ENCODE measurements at places on chromosomes 3 and 15. TPM values are rescaled to one million over a fixed set of nuclear protein-coding genes. Genes with fewer than 3 reads are reported as not detected.
A peak's percentile ranks its signal among the peaks of the same experiment; 100 is the strongest.

ACKR4 gene
- 24.4 TPM for polyA plus RNA-seq

CD80 gene
- polyA plus RNA-seq = 0.21 TPM

DTWD1 gene
- polyA plus RNA-seq = 7.8 TPM

TMEM108 gene
- 0.94 TPM for polyA plus RNA-seq

TEX9 gene
- 6.7 TPM for polyA plus RNA-seq

KLF15 gene
- 0.45 TPM for polyA plus RNA-seq

LTK gene
- 48.4 TPM for polyA plus RNA-seq

ACOX2 gene
- polyA plus RNA-seq = 109 TPM

ATP10A gene
- polyA plus RNA-seq = not detected

ERC2 gene
- polyA plus RNA-seq = 2.0 TPM

ZNF501 gene
- 5.0 TPM for polyA plus RNA-seq

IDH3A gene
- 97.5 TPM for polyA plus RNA-seq

CLRN1 gene
- polyA plus RNA-seq = 3.6 TPM

ACAD9 gene
- polyA plus RNA-seq = 20.1 TPM

EAF1 gene
- 9.8 TPM for polyA plus RNA-seq

GP9 gene
- polyA plus RNA-seq = 0.06 TPM

TM4SF18 gene
- 0.27 TPM for polyA plus RNA-seq

DNA sequence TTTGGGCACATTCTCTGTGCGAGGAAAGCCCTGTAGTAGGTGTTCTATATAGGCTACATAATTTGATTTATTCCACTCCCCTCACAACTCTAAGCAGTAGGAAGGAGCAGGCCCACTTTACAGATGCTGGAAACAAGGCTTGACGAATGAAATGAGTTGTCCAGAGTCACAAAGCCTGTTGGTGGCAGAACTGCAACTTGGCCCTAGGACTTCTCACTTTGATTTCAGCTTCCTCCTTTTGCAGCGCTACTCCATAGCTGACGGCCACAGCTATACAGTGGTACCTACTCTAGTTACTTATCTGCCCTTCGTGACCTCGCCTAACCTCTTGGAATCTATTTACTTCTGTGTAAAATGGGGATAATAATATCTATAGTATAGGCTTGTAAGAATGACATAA lies 2.5 kb upstream of the IRAK2 start:
- DNase-seq = no peak

- no peak for DNase-seq
Measured at GRCh38 chr3:39190281-39191025, 1.9 kb downstream of the XIRP1 start.

DNA sequence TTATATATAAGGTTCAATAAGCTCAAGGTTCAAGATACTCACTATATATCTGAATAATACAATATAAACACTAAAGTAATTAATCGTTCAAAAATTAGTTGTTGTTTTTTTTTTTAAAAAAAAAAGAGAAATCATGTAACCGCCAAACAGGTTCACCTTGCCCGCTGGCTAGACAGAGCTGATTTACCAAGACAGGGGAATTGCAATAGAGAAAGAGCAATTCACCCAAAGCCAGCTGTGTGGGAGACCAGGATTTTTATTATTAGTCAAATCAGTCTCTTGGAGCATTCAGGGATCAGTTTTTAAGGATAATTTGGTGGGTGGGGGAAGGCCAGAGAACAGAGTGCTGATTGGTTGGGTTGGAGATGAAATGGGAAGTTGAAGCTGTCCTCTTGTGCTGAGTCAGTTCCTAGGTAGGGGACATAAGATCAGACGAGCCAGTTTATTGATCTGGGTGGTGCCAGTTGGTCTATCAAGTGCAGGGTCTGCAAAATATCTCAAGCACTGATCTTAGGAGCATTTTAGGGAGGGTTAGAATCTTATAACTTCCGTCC lies 7.9 kb downstream of the HIGD1A start:
- DNase-seq = no peak

- DNase-seq = no peak
Measured at GRCh38 chr3:27666272-27666671, 55.9 kb downstream of the EOMES start.

DNA sequence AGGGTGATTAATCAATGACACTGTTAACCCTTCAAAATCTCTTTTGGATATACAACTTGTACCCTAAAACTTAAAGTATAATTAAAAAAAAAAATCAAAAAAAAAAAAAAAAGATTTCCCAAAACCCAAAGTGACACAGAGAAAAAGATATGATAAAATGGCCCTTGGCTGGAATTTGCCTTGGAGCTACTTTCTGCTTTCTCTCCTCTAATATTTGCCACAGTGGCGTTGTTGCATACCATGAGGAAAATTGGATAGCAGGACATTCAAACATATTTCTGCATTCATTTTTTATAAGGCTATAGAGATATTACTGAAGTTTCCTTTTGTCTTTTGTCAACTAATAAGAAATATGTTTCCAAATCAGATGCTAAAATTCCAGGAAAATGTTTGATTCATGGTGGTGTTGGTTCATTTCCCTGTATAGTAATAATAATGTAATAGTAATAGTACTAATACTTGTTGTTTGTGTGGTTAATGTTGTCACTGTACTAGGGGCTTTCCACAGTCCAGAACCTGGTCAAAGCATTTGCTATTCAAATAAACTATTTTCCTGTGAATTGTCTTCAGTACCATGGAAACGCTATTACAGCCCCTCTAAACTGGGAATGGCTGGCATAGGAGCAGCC lies 441.3 kb upstream of the THBS1 start:
- no peak for DNase-seq

DNA sequence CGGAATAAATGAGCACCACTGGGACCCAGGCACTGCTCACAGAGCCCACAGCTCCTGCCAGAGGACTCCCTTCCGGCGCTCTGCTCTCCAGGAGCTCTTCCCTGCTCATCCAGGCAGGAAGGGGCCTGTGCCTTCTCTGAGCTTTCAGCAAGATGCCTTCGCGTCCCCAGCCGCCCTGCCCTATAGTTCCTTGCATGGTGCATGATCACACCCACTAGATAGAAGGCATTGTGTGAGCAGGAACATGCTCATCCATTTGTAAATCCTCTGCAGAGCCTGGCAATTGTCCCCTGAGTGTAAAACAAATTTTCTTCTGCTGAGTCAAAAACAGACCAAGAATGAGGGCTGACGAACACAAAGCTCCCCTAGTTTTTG lies 181.6 kb downstream of the MEGF11 start:
- DNase-seq = no peak

DNA sequence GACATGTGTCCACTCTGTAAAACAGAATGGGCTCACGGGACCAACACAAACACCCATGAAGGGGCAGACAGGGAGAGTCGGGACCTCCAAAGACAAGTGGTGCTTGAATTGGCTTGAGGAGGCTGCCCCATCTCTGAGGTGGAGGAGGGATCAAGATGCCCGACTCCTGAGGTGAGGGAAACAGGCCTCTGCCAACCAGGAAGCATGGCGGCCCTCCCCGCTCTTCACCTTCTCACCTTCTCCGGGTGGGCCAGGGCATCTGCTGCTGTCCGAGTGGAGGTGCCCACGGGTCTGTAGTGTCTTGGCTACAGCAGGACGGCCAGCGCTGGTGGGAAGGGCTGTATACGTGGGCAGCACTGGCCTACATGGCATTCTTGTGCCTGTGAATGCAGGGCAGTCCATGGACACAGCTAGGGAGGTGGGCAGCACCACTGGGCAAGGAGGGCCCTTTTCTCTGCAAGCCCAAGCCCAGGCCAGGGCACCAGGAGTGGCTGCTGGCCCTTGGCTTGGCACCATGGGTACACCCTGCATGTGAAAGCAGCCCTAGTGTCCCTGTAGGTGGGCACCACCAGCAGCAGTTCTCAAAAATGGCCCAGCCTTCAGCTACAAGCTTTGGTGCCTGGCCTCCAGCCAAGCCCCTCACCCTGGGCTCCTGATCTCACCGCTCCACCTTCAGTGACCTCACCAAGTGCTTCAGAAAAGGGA lies 79.4 kb downstream of the SNRK start:
- DNase-seq = no peak

GRCh38 chr3:27504749-27505148 lies 20.6 kb upstream of the SLC4A7 start:
- no peak for DNase-seq

DNA sequence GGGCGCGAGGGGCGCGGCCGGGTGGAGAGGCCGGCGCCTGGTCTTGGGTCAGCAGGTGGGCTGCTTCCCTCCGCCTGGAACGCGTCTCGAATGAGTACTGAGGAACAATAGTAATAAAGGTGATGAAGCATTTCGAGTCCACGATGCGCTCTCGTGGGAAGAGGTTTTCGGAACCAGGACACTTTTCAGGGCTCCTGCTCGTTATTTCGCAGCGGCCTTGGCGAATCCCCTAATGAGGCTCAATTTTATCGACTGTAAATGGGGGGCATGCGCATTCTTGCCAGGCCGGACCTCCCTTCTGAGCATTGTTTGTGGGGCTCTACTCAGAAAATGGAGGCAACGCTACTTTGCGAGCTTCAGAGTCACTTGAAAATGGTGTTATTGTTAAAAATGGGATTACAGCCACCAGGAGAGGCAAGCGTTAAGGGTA lies 1.2 kb downstream of the NR2C2 start:
- DNase-seq = no peak

- no peak for DNase-seq
Measured at GRCh38 chr3:55891106-55891505, 404.0 kb upstream of the WNT5A start.

GRCh38 chr15:86087808-86088207 lies 8.1 kb downstream of the AGBL1 start:
- DNase-seq = no peak

- DNase-seq = no peak
Measured at GRCh38 chr3:75863130-75863529, 77.8 kb upstream of the ZNF717 start.

GRCh38 chr15:71597637-71598036 lies 212.7 kb upstream of the NR2E3 start:
- DNase-seq = no peak

GRCh38 chr3:141610939-141611338 lies 124.1 kb downstream of the RASA2 start:
- DNase-seq = no peak

DNA sequence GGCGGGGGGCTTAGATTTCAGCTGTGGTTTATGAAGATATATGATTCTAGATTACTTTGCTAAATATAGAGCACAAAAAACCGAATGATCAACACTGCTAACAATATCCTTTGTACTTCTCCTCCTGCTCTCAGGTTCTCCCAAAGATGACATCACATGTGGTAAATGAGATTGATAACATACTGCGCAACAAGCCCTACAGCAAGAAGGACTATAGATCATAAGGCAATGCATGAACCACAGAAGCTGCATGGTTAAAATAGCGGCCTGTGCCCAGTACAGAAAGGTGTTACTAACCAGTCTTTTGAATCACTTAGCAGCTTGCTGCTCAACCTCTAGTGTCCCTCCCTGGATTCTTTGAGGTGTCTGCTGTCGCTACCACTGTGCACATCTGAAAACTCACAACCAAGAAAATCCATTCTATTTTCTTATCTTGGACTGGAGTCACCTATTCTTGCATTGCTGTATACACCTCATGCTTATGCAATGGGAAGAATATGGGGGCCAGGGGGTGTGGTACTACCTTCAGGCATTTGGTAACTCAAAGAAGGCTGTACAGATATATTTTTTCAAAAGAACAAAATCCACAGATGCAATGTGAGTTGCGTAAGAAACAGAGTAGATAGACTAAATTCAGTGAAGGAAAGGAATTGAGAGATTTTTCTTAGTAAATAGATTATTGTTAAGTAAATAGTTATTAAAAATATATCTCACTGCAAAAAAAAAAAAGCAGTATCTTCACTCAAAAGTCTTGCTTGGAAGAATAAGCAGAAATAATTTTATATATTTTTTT lies 18.2 kb downstream of the SSR3 start:
- DNase-seq = no peak

GRCh38 chr3:64345371-64345770 lies 120.1 kb upstream of the PRICKLE2 start:
- no peak for DNase-seq

DNA sequence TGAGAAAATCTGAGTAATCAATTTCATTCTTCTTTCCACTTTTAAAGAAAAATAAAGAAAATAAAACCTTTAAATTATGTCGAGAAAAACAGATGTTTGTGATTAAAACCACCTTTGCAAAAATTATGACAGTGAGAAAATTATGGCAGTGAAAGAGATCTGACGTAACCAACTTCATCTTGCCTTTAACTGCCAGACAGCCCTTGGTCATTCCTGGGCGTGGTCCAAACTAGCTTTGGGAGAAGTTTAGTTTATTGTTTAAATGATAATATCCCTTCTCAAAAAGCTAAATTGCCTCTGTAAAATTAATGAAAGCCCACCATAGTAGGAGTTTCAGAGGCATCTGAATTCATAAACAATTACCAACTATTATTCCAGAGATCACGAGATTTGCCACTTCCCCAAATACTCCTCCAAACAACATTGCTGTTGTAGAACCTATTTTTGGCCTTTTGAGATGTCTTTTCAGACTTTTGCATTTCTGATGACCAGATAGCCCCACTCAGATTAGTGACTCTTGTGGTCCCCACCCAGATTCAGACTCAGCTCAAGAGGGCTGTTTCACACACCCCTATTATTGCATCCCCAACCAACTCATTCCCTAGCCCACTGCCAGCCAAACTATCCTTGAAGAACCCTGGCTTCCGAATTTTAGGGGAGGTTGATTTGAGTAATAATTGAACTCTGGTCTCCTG lies 664.4 kb upstream of the CBLB start:
- DNase-seq = no peak

DNA sequence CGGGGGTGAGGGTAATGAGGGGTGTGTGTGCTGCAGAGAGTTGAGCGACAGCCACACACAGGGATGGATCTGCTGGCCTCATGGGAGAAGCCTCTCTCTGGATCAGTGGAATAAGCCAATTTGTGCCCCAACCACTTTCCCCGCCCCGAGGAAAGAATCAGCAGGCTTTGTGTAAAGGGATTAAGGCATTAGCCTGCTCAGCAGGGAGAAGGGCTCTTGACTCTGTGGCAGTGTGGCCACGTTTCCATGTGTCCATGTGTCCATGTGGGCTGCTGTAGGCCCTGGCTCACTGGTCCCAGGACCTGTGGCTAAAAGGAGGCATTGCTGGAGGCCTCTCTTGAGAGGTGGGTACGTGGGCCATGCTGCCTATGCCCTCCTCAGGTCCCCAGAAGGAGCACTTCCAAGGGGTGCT lies 104.7 kb downstream of the HMG20A start:
- no peak for DNase-seq

DNA sequence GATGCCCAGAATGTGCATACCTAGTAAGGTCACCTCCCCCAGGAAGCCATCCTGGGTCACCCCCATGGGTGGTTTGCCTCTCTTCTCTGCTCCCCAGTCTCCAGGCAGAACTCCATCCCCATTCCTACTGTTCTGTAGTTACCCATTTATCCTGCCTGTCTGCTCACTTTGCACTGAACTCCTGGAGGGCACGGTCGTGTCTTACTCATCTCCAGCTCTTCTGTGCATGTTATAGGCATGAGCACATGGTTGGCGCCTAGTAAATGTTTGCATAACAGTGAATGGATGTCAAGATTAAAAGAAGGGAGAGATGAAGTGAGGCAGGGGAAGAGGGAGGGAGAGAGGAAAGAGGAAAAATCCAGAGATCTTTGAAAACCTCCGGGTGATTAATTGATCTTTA lies 208.4 kb upstream of the TRIM42 start:
- DNase-seq = no peak

GRCh38 chr15:74171965-74172541 lies 1.5 kb upstream of the ISLR start:
- DNase-seq = no peak

GRCh38 chr15:66704803-66705153 lies 2.7 kb downstream of the SMAD6 start:
- DNase-seq = peak; percentile 61
